Stimulated activated CD8-positive, alpha-beta memory T cell treated with anti-CD3 and anti-CD28 coated beads, Interleukin-4, amount 100 ng/mL, for 1 hour (primary cell): ENCODE measurements at places on chromosomes 12 and 14.

DNA sequence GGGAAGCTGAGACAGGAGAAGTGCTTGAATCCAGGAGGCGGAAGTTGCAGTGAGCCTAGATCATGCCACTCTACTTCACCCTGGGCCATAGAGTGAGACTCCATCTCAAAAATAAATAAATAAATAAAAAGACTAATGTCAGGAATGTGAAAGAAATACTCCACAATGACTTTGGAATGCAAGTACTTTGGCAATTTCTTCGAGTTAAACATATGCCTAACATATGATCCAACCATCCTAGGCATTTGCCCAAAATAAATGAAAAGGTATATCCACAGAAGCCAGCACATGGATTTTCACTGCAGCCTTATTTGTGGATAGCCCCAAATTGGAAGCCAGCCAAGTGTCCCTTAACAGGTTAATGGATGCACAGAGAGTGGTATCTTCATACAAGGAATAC is 357.9 kb upstream of the TMEM132C start:
- DNase-seq = no peak

DNA sequence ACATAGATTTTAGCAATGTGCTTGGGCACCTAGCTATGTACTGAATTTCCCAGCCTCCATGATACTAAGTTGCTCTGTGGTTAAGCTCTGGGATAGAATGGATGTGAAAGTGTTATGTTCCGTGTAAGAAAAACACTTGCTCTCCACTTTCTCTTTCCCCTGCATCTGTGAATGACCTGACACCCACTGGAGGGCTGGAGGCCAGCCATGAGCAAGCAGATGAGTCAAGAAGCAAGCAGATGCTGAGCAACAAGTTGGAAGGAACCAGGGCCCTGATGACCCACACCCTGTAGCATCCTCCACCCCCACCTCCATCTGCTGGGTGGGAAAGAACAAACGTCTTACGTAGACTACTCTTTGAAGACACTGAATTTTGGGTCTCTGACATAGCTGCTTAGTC is 56.6 kb downstream of the EID3 start:
- DNase-seq = no peak

DNA sequence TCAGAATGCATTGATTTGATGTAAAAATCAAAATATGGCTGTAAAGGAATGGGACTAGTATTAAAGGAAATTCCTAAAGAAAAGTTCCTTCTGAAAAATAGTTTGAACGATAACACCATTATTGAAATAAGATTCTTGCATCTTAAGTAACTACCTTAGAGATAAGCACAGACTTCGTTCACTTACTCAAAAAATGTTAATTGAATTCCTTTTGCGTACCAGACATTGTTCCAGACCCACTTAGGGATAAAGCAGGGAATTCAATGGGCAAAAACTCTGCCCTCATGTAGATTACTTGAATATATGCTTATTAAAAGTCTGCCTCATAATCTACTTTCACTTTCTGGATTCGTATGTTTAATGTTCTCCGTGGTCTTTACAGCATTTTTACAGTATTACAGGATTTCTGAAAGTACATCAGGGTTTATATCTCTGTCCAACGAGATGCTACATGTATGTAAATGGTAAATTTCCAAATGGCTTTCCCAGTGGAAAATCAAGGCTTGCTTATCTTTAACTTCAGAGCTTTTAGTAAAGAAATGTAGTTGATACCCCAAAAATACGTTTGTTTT is 213.7 kb downstream of the GXYLT1 start:
- DNase-seq = no peak

GRCh38 chr14:95533391-95533821 is 1.4 kb upstream of the GLRX5 start:
- no peak for DNase-seq

GRCh38 chr12:126617312-126617711 is 1552.1 kb downstream of the AACS start:
- no peak for DNase-seq

DNA sequence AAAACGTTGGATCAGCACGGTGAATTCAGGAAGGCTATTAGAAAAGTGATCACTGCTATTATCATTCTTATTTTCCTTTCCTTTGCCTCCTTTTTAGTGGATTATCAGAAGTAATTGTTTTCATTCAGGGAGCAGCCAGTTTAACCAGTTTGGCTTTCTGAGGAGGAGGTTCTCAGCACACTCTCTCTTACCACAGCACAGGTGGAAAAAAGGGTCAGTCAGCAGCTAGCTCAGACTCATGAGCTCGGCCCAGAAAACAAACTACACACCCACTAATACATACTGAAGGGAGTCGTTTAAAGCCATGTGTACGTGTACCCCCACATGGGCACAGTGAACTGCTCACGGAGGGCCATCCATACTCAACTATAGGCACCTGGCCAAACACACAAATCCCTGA is 23.2 kb upstream of the MAGOHB start:
- no peak for DNase-seq

DNA sequence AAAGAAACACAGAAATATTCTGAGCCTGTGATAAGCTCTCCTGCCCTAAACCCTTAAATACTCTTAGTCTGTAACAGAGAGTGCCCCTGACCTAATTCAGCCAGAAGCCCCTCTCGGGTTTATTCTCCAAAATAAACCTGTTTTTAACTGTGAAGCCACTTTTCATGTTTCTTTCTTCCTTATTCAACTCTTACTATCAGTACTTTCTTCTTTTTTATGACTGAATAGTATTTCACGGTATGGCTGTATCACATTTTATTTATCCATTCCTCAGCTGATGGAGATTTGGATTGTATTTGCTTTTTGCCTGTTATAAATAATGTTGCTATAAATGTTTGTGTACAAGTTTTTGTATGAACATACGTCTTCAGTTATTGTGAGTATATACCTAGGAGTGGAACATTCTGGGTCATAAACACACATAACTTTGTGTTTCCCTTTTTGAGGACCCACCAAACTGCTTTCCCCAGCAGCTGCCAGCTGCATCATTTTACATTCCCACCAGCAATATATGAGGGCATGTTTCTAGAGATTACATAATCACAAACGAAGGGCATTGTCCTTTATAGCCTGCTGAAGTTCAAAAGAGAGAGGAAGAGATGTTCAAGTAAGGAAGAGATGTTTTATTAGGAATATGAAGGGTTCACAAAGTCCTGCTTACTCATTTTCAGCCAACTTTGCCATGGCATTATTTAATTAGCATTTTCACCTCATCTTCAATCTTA is 199.4 kb upstream of the NUDT4 start:
- DNase-seq = no peak

DNA sequence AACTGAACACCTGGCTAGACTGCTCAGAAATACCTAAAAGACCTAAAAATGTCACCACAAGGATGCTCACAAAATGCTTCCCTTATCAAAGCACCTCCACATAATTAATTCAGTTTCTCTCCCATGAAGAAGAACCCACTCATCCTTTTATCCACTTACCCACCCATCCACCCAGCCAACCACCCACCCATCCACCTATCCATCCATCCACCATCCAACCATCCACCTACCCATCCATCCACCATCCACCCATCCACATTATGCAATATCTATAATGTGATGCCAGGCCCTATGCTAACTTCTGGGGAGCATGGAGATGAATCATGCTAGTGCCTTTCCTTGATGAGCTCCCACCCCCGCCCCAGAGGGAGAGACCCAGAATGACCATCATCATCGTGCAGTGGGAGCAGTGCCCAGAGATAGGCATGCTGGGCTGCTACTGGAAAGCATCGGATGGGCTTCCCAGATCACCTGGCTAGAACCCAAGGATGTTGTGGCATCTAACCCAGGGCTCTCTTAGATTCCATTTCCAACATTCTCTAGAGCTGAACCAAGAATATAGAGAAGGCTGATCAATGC is 166.6 kb downstream of the TTC7B start:
- DNase-seq = no peak

DNA sequence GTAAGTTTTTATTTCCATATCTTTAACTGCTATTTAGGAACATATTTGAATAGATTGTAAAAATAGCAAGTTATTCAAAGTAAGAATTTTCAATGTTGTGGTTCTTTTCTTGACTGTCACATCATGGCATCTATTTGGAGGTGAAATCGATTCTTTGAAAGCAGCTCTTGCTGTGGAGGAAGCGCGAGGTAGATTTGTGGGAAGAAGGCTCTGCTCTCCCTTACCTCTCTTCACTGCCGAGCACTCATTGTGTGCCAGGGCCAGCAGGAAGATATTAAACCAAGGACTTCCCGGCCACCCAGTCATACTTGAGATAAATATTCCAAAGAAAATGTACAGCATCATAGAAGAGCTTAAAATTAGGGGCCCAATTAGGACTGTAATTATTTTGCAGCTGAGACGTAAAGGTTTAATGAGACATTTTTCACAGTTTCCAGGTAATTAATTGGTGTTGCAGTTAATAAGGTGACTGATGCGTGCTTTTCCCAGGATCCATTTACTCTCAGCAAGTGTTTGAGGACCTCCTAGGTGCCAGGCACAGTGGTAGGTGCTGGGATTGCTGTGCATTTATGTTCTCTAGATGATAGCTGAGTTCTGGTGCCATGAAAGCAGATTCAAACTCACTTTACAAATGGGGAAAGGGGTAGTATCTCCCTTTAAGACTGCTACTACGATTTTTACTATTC is 89.2 kb upstream of the DYNC1H1 start:
- no peak for DNase-seq

GRCh38 chr14:104226421-104227383 is 88.3 kb downstream of the KIF26A start:
- no peak for DNase-seq

GRCh38 chr14:56816574-56817391 is 6.5 kb upstream of the OTX2 start:
- no peak for DNase-seq

GRCh38 chr14:66575014-66575413 is 67.1 kb downstream of the GPHN start:
- DNase-seq = no peak

GRCh38 chr14:90140298-90140955 is 78.6 kb downstream of the KCNK13 start:
- DNase-seq = no peak

DNA sequence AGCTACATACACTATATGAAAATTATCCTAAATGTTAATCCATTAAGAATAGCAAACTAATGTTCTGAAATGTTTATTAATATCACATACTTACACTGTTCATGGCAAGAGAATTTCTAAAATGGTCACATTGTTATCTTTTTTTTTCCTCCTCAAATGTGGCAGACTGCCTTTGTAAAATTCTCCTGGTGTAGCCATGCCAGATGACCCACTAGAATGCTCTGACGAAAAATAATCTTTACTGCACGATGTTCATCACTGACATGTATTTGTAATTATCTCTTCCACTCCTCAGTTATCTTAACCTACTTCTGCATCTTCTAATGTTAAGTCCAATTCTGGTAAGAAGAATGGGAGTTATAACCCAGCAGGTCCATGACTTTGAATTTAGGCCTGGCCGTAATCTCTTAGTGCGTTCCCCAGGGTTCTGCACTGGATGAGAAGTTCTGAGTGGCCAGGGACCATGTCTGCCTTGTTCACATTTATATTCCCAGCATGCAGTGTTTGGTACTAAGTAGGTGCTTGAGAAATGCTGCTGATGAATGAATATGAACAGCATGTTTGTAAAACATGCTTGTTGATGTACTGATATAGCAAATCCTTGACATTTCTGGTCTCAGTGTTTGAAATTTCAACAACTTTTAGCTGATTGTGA is 46.7 kb downstream of the NOPCHAP1 start:
- DNase-seq = no peak

DNA sequence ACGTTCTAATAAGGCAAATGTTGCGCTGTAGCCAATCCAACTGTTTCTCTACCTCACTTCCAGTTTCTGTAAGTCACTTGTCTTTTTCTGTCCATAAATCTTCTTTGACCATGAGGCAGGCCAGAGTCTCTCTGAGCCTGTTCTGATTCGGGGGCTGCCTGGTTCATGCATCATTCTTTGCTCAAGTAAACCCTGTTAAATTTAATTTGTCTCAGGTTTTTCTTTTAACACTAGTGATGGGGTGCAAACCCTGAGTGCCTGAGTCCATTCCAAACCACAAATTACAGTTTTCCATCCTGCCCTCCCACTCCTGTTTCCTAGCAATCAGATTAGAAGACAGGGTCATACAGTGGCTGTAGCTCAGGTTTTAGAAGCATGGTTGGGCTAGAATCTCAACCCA is 41.9 kb downstream of the VWF start:
- DNase-seq = no peak

DNA sequence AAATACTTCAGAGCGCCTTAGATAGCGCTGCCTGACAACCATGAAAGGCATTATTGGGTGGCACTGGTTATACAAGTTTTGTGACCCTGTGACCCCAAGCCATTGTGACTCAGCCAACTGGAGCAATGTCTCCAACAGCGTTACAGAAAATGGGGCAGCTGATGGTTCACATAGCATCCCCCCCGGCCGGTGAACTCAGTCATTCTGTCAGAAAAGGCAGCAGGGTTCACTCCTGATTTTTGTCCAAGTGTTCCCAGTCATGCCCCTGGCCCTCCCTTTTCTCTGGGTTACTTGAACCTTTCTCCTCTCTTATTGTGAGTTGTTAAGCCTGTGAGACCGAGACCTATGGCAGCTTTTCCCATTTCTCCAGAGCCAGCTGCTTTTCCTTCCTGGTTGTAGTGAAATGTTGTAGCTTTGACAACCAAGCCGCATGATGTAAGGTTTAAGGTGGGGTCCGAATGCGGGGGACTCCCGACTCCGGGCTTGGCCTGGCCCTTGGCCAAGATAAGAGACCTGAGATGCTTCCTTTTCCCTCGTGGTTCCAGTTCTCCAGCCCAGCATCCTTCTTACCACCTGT is 22.0 kb downstream of the CD9 start:
- DNase-seq = no peak

DNA sequence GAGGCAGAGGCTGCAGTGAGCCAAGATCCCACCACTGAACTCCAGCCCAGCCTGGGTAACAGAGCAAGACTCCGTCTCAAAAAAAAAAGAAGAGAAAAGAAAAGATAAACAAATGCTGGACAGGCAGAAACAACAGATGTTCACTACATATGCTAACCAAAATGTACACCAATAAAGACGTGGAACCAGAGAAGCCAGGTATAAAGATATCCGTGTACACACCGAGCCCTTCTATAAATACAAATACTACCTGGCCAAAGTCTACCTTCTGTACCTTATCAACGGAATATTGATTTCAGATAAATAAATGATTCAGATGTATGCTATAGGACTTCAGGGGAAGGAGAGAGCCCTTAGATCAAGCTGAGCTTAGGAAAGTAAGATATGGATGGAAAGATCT is 10.8 kb upstream of the KRT8 start:
- no peak for DNase-seq

- DNase-seq = peak; percentile 86
These were observed 12.4 kb downstream of the FAM181A start for GRCh38 chr14:93939304-93940229.

DNA sequence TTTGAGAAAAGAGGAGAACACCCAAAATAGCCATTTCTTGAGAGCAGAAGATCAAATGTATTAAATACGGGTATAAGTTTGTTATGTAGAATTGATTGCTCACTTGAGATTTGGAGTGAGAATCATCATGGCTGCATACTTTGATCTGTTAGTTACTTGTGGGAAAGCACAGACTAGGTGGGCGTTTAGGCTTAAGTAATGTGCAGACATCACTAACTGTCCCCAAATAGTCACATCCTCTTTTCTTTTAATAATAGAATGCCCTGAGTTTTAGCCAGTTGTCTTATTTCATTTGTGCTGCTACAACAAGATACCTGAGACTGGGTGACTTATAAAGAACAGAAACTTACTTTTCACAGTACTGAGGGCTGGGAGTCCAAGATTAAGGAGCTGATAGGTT is 14.3 kb upstream of the GTF2A1 start:
- DNase-seq = no peak
